WTC11 (cell line): ENCODE measurements at places on chromosomes 2 and 18. TPM values are rescaled to one million over a fixed set of nuclear protein-coding genes. Genes with fewer than 3 reads are reported as not detected.

The NEUROD1 gene
- total RNA-seq = 0.07 to 0.11 TPM (median 0.07 TPM) in 3 replicates

The SLC40A1 gene
- total RNA-seq = 0.53 to 0.76 TPM (median 0.57 TPM) in 3 replicates

The STRADB gene
- total RNA-seq = 35.4 to 37.4 TPM (median 36.7 TPM) in 3 replicates

The HOXD10 gene
- not detected in 3 replicates for total RNA-seq

DNA sequence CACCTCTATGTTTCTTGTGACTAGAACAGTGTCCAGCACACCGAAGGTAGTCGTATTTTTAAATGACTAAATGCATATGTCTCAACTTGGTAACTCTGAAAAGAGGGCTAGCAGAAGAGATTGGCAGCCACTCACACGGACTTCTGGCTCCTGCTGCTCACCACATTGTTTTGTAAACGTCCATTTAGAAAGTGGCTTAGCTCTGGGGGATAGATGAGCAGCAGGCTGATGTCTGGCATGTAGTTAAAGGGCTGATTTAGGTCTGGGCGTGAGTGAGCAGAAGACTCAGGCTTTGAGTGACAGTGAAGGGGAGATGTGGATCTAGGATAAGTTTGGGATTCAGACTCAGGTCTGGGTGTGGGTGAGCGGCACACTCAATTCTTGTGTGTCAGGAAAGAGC, 372.9 kb upstream of the HS6ST1 start:
- no peak overlapping the region for H3K4me3 ChIP-seq
- H3K4me1 ChIP-seq = peaks cover 11% of the 10 kb centered on the region
- H3K27ac ChIP-seq = no peak overlapping the region
- no peak for DNase-seq
- H3K27me3 ChIP-seq = no peaks in the 10 kb centered on the region; the same call in 1 of the 2 replicates

GRCh38 chr18:49490246-49490762, 3.3 kb upstream of the C18orf32 start:
- no peak for DNase-seq
- H3K4me3 ChIP-seq = peak overlapping the region; percentile 99
- peaks cover 70% of the 10 kb centered on the region for H3K4me1 ChIP-seq
- peak overlapping the region; percentile 99 for H3K27ac ChIP-seq
- H3K27me3 ChIP-seq = no peaks in the 10 kb centered on the region

DNA sequence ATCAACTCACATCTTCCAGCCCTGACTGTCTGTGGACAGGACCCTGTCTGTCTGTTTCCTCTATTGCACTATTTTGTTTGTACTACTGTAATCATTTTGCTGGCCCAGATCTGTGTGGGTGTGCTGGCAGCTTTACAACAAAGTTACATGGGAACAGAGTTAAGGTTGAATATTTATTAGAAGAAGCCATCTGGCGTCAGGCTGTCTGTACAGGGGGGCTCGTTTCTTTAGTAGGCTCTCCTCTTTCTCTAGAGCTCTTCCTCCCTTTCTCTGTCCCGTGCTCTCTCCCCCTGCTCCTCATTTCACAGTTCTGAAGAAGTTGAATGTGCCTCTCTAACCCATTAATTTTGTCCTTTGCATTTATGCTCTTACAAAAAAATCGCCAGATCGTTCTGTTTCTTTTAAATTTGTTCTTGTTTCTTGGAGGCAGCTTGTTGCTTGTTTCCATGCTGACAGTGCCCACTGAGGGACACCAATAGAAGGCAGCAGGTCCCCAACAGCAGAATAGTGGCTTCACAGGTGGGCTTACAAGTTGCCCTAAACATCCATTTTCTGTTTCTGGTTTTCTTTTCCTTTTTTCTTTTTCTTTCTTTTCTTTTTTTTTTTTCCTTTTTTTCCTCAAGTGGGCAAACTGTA, 315.2 kb upstream of the ZEB2 start:
- no peaks in the 10 kb centered on the region for H3K27me3 ChIP-seq
- no peak overlapping the region for H3K4me3 ChIP-seq
- no peak for DNase-seq
- H3K36me3 ChIP-seq = no peaks in the 10 kb centered on the region

DNA sequence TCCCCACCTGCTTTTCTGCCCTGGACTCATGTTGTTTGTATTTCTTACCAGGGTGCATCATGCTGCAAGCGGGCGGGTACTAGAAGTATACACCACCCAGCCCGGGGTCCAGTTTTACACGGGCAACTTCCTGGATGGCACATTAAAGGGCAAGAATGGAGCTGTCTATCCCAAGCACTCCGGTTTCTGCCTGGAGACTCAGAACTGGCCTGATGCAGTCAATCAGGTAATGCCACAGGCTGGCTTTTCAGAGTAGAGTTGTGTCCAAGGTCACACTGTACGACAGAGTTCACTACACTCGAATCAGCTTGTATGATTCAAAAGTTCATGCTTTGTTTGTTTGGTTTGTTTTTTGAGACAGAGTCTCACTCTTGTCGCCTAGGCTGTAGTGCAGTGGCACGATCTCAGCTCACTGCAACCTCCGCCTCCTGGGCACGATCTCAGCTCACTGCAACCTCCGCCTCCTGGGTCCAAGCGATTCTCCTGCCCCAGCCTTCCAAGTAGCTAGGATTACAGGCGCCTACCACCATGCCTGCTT, 19.4 kb downstream of the SRSF7 start:
- DNase-seq = no peak
- peaks cover 5% of the 10 kb centered on the region for H3K4me1 ChIP-seq
- H3K27me3 ChIP-seq = no peaks in the 10 kb centered on the region
- no peak overlapping the region for H3K4me3 ChIP-seq
- no peak overlapping the region for H3K27ac ChIP-seq

DNA sequence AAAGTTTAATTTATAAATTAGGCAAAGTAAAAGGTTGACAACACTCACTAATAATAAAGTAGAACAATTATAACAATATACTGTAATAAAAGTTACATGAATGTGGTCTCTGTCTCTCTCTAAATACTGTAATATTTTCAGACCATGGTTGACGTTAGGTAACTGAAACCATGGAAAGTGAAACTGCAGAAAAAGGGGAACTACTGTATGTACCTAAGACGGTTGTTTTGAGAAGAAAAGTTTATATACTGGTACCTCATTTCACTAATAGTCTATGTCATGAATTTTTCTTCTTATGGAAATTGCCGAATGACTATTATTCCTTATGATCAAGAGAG, 166.7 kb upstream of the ZNF521 start:
- H3K27me3 ChIP-seq = no peaks in the 10 kb centered on the region; the same call in 1 of the 2 replicates
- no peak overlapping the region for H3K4me3 ChIP-seq
- H3K36me3 ChIP-seq = no peaks in the 10 kb centered on the region
